G401 (cell line): ENCODE measurements at places on chromosomes 7 and 10. TPM values are rescaled to one million over a fixed set of nuclear protein-coding genes. Genes with fewer than 3 reads are reported as not detected.

DNA sequence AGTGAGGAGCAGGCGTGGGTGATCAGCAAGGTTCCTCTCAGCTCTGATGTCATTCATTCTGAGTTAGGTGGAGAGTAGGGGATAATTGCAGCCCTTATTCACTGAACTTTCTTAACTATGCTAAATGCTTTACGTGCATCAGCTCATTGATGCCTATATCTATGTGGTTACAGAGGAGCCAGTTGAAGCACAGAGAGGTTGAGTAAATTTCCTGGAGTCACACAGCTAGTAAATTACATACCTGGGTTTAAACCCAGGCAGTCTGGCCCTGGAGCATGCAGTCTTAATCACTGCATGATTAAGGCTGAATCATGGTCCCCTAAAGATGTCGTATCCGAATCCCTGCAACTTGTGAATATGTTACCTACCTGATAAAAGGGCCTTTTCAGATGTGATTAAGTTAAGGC, 99.6 kb downstream of the GRK5 start:
- no peak for DNase-seq

GRCh38 chr10:76998451-76998850, 639.2 kb downstream of the KCNMA1 start:
- DNase-seq = no peak

DNA sequence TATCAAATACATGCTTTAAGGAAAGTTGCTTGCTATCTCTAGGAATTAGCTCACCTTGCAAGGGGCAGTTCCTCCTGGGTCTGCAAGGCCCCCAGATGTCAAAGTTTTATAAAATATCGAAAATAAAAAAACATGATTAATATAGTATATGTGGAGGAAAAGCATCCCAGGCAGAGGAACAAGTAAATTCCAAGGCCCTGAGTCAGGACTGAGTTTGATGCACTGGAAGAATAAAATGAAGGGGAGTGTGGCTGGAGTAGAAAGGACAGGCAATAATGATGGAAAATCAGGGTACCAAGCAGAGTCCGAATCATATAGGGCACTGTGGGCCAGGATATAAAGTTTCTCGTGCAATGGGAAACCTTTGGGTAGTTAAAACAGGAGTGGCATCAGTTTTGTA, 112.4 kb upstream of the EEPD1 start:
- no peak for DNase-seq

DNA sequence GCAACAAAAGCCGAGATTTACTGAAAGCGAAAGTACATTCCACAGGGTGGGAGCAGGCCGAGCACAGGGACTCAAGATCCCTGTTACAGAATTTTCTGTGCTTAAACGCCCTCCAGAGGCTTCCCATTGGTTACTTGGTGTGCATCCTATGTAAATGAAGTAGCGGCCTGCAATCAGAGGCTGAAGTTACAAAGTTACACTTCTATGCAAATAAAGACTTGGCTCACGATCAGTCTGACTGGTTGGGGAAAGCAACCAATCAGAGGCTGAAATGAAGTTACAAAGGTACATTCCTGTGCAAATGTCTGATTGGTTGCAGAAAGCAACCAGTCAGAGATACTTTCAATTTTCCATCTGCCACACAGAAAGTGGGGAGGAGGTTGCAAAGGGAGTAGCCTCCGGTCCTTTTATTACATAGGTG, 4.1 kb downstream of the ACBD7 start:
- peak; percentile 79 for DNase-seq

Gene CYP3A4
- not detected in 2 replicates for total RNA-seq

Gene AKR1C4
- total RNA-seq = not detected in 2 replicates

Gene TEX47
- total RNA-seq = not detected in 2 replicates

Gene CPVL
- not detected in 2 replicates for total RNA-seq

DNA sequence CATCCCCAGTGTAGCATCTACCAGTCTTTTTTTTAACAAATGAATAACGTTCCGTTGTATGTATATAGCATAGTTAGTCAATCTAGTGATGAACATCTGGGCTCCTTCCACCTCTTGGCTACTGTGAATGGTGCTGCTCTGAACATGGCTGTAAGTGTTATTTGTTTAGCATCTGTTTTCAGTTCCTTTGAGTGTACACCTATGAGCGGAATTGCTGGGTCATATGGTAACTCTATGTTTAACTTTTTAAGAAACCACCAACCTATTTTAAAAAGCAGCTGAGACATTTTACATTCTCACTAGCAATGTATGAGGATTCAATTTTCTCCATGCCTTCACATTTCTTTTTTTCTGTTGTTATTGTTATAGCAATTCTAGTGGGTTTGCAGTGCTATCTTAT, 178.2 kb downstream of the DNAJC1 start:
- DNase-seq = no peak

DNA sequence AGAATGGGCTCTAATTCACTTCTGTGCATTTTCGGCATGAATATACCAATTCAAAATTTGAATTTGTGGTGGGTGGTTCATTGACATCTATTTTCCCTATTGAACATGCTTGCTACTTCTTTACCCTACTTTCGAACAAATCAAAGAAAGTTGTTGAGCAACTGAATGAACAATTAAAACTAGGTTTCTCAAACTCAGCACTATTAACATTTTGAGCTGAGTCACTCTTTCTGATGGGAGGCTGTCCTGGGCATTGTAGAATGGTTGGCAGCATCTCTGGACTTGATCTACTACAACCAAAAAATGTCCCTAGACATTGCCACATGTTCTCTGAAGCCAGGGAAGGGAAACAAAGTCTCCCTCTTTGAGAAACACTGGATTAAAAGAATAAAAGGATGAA, 116.7 kb downstream of the COL28A1 start:
- DNase-seq = no peak

Gene HNRNPF
- 344 and 404 TPM in 2 replicates for total RNA-seq

DNA sequence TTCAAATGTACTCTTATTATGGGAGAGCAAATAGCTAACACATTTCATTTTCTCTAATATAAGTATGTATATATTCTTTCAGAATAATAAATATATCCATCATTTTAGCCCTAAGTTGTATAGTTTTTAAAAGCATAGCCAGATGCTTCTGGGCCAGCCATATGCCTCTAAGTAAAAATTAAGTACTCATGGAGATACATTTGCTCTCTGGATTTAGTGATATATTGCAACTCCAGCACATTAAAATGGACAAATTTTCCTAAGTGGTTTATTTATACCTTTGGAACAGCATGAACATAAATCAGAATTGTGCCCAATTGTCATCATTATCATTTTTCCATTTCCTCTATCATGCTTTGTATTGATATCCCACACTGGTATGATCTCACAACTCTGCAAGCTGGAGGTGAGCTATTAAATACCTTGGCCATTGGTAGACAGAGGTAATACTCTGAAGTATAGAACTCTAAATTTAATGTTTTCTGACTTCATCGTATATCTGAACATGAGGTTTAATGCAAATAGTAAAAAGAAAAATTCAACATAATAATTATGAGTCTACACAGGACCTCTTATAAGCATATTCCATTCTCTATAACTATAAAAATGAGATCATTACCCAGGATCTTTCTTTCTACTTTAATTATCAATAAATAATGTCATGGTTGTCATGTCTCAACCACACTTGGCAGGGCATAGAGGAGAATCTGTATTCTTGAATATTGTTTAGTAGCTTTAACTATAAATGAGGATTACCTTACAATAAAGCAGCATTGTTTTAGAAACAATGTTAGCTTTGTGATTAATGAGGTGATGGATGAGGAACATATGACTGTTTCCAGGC, 90.8 kb downstream of the AGMO start:
- DNase-seq = no peak

Gene NEUROD6
- not detected in 2 replicates for total RNA-seq

Gene ANKRD2
- 0.41 and 3.4 TPM in 2 replicates for total RNA-seq

- peak; percentile 79 for DNase-seq
Observed at GRCh38 chr7:25358926-25359325, 130.6 kb upstream of the NPVF start.

- DNase-seq = no peak
Observed at GRCh38 chr10:30172673-30173072, 113.3 kb upstream of the JCAD start.

Gene OR2A1
- not detected in 2 replicates for total RNA-seq

- DNase-seq = no peak
Observed at GRCh38 chr10:79561257-79561656, 1.1 kb upstream of the SFTPA2 start.
